ENCODE measurements at places on chromosomes 11 and 22. TPM values are rescaled to one million over a fixed set of nuclear protein-coding genes. Genes with fewer than 3 reads are reported as not detected.

Gene HTATIP2
- 195 TPM for total RNA-seq

Gene C11orf42
- total RNA-seq = not detected

Gene LRRC4C
- not detected for total RNA-seq

Gene LRRN4CL
- total RNA-seq = 0.08 TPM

Gene DBX1
- total RNA-seq = not detected

Gene HEPN1
- not detected for total RNA-seq

Gene NLRP10
- not detected for total RNA-seq

Gene ARHGAP20
- total RNA-seq = not detected

Gene TYR
- total RNA-seq = not detected

Gene SUSD2
- total RNA-seq = 67.6 TPM

Gene PRAME
- total RNA-seq = 107 TPM

Gene EHF
- total RNA-seq = 1.4 TPM

Gene EFEMP2
- total RNA-seq = 0.98 TPM

Gene RAG1
- total RNA-seq = 0.10 TPM

Gene ETS1
- total RNA-seq = 25.6 TPM

Gene MYBPC3
- 0.10 TPM for total RNA-seq

Gene CABP4
- total RNA-seq = not detected

Gene BLID
- not detected for total RNA-seq

Gene MRGPRX3
- total RNA-seq = not detected

Data from A549 treated with AZD2906 at 1 μM for 4 hours (cell line).